GM18507 (cell line): ENCODE measurements at places on chromosomes 16 and 17.

GRCh38 chr16:12062343-12063003 is 85.9 kb downstream of the SNX29 start:
- no peak for DNase-seq

DNA sequence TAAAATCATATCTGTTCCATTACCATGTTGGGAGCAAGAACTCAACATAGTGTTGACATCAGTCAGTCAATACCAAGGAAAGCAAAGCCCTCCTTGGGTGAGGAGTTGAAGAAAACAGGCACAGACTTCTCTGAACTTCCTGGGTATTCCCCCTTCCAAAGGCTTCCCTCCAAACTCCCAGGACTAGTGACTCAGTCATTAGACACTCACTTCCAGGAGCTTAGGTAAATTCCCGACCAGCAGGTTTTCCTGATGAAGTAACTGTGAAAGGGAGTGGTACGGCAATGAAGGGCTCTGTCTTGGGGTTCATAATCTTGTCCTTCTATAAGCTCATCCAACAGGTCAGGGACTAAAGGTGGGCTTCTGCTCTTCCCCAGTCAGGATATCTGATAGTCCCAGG is 293.8 kb upstream of the AXIN2 start:
- no peak for DNase-seq

GRCh38 chr17:50946223-50946890 is 80.2 kb upstream of the TOB1 start:
- no peak for DNase-seq

DNA sequence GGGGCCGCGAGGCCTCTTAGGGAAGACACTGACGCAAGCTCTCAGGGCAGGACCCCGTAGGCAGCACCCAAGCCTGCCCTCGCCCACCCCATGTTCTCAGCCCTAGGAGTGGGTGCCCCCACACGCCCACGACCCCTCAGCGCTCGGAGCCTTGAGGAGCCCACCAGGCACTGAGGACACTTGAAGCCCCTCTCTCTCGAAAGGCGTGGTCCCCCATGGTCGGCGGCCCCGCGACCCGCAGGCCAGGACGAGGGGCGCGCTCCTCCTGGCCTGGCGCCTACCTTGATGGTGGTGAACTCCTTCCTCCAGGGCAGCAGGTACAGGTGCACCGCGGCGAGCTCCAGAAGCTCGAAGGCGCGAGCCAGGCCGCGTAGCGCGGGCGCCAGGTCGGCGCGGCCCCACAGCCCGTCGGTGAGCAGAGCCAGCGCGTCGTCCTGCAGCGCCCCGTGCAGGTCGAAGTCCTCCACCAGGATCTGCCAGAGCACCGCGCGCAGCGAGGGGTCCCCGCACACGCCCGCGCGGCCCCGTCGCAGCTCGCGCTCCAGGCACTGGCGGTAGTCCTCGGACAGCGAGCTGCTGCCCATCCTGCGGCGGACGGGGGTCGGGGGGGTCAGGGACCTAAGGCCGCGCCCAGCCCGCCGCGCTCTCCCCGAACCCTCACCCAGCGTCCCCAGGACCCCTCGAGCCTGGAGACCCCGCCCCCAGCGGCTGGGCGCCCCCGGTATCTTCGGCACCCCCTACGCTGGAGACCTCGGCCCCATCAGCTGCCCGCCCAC is 668 bp downstream of the SPATA2L start:
- DNase-seq = no peak

- no peak for DNase-seq
Measured at GRCh38 chr17:57916925-57917858, 38.0 kb downstream of the CUEDC1 start.

GRCh38 chr17:14813649-14814370 is 451.3 kb downstream of the PMP22 start:
- no peak for DNase-seq

- DNase-seq = no peak
Measured at GRCh38 chr16:79972053-79972704, 371.6 kb upstream of the MAF start.

DNA sequence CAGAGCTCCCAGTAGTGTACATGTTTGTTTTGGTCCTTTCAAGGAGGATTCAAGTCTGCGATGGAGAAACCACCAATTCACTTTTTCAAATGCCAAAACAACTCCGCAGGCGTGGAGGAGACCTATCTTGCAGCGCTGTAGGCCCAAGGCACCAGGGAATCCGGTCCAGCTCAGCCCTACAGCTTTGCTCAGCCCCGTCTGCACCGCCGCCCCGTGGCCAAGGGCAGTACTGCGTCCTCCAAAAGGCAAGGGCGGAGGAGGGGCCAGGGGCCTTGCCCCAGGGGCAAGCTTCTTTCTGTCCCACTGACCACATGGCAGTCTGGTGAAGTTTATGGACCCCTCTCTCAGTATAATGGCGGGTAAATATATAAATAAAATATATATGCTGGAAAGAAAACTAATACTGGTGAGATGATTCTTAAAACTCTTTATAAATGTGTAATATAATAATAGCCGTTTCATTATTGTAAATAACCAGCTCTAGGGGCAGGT is 709 bp upstream of the CD300LG start:
- peak; percentile 70 for DNase-seq

DNA sequence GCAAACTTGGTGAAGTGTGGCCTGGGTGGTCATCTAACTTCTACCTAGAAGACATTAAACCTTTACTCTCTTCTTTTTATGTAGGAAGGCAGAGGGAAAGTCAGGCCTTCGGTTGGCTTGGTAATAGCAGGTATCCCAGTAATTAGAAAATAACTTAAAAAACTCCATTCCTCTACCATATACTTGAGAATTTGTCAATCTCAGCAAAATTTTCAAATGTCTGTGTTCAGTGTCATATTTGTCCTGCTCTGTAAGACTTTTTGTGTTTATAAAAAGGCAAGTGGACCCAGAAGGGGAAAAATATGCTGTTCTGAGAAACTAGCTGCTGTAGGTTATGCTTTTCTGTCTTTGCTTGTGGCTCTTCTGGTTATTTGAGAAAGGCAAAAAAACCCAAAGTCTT is 5.8 kb downstream of the HMOX2 start:
- no peak for DNase-seq

- no peak for DNase-seq
Measured at GRCh38 chr16:85037050-85037410, 9.4 kb downstream of the KIAA0513 start.

DNA sequence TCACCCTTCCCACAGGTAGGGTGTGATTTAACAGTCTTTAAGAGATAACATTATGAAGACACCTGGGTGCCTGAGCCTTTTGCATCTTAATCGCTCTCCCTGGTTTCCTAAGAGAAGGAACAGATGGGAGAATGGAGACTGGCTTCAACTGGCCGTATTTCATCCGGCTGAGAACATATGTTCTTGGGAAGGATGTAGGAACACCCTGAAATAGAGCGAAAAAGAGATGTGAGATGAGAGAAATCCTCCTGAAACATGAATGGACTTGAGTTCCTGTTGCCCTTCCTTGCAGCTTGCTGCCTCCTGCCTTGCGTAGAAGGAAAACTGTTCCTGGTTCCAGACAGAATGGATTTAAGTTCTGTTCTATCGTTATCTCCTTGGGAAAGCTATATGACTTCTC is 385.4 kb upstream of the RBFOX1 start:
- DNase-seq = no peak

GRCh38 chr17:12568358-12569251 is 97.1 kb upstream of the MYOCD start:
- no peak for DNase-seq

DNA sequence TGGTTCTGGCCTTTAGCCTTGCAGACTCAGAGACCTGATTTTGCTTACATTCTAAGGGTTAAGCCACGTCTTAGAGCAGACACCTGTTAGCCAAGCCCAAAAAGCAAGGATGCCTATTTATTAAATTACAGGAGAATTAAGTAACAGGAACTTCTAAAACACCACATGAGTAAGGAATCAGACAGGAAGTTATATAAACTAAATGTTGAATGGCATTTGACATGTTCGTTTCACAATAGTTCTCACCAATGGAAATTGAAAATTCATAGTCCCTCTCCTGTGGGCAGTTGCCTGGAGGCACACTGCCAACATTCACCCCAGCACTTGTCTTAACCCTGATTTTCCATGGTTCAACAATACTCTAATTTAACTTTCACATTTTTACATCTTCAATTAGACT is 9.0 kb downstream of the KRTAP9-7 start:
- no peak for DNase-seq

- no peak for DNase-seq
Measured at GRCh38 chr16:86483-86952, 8.5 kb downstream of the MPG start.

DNA sequence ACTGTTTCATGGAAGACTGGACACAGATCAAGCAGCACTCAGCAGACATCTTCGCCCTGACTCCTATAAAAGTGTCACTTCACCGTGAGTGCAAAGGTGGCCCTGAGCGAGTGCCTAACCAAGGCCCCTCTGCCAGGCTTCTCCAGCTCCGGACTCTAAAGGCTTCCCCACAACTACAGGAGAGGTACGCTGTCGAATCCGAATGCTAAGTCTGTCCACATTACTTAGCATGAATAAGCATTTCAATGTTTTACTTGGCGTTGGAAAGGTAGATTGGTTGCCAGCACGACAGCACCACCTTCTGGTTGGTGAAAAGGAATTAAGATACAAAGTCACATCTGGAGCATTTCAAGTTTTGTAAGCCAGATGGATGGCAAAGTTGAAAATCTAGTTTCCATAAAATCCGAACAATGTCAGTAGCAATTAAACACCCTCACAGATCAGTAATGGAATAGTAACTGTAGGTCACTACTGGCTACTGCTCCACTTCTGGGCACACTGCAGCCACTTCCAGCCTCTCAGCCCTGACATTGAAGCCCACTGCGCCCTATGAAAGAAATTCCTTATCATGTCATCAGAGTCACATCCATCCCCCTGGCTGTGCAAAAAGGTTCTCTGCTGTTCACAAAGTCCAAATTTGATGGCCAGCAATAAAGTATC is 100.9 kb downstream of the PARN start:
- DNase-seq = peak; percentile 42

DNA sequence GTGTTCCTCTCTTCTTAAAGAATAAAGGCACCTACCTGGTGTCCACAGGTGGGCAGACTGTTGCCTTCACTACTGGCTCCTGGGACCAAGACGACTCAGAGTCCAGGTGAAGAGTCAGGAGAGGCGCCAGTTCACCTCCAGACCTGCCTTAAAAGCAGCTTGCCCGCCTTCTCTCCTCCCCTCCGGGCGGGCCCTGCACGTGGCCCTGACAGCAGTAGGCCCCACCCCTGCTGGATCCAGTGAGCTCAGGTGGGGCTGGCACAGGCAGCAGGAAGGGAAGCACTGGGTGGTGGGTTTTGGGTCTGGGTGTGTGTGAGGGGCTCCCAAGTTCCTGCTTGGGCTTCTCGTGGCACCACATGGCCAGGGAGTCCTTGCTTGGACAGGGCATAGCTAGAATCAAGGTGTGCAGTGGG is at the start of gene TNS4:
Gene TNS4, minus strand, starts transcription at position 125 of the 413 bp plus-strand sequence. CDS start 5,198 bp downstream, outside the sequence.
- DNase-seq = no peak

DNA sequence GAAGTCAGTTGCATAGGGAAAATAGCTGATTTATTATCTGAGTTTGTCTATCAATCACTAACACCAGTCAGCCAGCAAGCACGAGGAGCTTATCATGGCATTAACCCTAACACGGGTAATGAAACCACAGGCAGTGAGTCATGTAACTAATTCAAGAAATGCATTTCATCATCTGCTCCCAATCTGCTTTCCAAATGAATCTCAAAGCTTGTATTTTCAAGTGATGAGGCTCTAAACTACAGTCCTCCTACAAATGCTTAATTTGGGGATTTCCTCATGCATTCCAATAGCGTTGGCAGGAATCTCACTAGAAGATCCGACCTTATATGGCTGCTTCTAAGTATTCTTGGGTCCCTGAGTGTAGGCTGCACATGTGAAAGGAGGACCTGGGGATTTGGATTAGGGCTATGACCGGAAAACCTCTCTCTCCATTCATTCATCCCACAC is 118.4 kb upstream of the HSBP1 start:
- DNase-seq = no peak

DNA sequence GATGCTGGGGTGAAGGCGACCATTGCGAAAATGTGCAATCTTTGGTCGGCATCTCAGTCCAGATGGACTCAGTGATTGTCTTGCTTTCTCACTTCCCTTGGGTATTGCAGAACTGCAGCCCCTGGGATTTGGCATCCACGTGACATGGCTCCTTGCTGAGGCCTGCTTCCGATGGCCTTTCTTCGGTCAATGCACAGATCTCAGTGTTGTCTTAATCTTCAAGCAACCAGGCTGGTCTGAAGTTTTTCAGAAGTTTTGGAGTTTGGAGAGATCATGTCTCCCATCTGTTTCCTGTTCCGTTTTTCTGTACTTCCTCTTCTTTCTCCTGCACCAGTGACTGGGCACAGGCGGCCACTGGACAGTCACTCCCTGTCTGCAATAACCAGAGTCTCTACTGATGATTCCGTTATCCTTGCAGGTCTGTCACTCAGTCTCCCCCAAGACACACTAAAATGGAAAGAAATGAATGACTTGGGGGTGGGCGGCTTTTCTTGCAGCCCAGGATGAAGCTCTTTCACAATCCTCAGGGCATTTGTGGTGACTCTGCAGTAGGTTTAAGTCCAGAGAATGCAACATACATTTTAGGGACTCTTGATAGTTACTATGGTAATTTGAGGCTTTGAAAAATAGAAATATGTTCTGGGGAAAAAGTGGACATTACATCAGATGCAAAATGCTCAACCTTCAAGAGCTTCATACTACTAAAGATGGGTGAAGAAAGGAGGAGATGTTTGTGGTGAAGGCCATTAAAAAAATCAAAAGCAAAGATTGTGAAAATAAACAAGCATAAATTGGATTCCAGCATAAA is 106.3 kb upstream of the ZFHX3 start:
- no peak for DNase-seq

DNA sequence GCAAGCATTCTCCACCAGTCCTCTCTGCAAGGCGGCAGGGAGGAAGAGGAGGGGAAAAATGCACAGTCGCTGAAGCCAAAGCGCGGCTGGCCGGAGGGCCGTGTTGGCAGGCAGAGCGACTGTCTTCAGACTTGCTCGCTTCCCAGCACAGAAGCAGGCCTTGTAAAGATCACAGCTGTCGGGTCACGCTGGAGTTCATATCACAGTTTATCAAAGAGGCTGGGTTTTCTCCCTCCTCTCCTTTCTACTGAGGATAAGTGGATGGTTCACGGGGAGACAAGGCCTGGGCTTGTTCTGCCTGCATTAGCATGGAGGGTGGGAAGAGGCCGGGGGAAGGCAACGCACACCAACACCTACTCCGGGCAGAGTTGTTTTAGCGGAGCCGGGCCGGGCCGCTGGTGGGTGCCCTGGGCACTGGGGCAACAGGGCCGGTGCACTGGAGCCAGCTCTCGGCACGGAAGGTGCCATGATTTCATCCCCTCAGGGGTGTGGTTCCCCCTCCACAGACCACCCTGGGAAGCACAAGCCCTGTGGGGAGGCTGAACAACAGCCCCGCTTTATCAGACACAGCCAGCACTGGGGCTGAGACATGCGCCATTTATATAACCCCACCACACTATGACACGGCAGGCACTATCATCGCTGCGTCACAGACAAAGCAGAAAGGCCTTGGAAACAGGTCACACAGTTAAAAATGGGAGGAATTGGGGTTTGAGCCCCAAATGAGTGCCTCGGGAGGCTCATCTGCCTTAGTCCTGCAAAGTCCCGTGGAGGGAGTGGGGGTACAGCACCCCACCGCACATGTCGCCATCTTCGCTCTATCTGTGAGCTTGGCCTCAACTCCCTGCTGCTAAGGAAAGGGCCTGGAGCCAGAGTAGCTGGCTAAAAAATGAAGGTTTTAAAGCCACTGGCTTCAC is 40.3 kb upstream of the MTSS2 start:
- no peak for DNase-seq
